ENCODE measurements at places on chromosomes 6 and 20.

- no peak for DNase-seq
Measured at GRCh38 chr20:38650010-38650409, 48.4 kb downstream of the ARHGAP40 start.

GRCh38 chr6:26056583-26057350, 30.5 kb upstream of the HFE start:
- DNase-seq, result peak; percentile 12

- no peak for DNase-seq
Measured at GRCh38 chr6:125142618-125143017, 11.0 kb upstream of the TPD52L1 start.

- no peak for DNase-seq
Measured at GRCh38 chr6:12096342-12096741, 84.2 kb downstream of the HIVEP1 start.

- no peak for DNase-seq
Measured at GRCh38 chr20:41395667-41396664, 29.3 kb upstream of the EMILIN3 start.

DNA sequence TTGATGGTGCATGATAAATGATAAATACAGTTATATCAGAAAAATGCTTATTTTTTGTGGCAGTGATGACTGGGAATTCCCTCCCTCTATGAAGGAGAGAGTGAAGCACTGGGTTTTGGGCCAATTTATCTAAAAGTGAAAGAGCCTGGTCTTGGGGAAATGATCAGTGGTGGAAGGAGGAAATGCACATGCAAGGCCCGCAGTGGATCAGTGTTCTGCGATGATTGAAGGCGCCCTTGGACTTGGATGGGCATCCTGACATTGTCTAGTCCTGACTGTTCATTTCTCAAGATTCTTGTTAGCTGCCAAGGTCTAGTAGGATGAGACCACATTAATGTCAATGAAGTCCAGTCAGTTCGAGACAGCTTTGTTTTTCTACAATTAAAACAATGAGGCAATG, 272.0 kb upstream of the SLC35B3 start:
- DNase-seq, result no peak

DNA sequence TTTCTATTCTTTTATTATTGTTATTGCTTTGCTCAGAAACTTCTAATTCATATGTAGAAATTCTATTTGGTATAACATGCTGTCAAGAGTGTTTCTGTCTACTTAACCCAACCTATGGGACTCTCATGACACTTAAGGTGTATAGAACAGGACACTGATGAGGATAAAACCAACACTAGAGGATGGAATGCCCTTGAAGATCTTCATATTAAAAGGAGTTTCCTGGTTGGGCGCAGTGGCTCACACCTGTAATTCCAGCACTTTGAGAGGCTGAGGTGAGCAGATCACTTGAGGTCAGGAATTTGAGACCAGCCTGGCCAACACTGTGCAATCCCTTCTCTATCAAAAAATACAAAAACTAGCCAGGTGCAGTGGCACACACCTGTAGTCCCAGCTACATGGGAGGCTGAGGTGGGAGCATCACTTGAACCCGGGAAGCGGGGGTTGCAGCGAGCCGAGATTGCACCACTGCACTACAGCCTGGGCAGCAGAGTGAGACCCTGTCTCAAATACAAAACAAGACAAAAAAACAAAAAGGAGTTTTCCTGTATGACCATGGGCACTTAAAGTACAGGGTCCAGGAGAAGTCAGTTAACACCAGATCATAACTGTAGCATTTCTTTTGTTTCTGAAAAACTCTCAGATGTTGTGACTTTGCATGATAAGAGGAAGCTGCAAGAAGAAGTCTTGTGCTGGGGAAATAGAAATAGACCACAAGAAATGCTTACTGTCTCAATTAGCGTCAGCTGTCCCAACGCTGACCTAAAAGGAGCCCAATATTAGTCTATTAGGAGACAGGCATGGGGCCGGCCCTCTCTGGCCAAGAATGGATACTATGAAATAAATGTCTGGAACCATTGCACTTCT, 38.9 kb upstream of the CD2AP start:
- DNase-seq, result no peak

DNA sequence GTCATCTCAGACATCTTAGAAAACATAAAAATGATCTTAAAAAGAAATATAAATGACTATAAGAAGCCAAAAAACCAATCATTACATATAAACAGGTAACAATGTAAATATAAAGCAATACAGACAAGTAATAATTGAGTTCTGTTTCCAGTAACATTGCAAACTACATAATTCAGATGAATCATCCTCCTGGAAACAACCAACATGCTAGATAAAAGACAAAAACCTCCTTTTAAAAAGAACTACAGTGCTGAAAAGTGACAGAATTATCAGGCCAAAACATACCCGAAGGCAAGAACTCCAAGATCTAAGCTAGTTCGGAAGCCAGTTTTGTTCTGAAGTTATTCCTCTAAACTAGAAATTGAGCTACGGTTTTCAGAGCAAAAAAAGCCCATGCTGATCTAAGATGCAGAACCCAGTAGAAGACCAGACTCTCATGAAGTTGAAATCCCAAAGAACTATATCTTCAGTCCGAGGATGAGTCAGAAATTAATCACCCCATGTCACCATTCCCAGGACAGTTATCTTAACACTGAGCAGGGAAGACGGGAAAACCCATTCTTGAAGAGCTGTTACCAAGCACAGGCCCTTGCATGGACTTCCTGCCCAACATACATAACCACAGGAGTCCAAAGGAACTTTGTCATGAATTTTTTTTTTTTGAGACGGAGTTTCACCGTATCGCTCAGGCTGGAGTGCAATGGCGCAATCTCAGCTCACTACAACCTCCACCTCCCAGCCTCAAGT, 9.8 kb downstream of the PGM3 start:
- DNase-seq, result no peak

DNA sequence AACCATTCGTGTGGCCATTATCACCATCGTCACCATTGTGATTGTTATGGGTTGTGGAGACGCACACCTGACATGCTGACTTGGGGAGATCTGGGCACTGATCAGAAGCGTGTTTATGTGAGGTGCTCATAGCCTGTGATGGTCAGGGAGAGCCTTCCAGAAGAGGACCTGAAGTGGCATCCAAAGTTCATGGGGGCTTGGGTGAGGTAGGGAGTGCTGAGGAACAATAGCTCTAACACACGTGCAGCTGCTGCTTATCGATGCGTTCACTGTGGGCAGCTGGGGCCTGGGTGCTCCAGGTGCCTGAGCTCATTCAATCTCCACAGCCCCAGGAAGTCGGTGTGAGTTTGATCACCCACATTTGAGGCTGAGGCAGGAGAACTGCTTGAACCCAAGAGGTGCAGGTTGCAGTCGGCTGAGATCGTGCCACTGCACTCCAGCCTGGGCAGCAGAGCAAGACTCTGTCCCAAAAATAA, 227.3 kb downstream of the PREX1 start:
- DNase-seq, result no peak

DNA sequence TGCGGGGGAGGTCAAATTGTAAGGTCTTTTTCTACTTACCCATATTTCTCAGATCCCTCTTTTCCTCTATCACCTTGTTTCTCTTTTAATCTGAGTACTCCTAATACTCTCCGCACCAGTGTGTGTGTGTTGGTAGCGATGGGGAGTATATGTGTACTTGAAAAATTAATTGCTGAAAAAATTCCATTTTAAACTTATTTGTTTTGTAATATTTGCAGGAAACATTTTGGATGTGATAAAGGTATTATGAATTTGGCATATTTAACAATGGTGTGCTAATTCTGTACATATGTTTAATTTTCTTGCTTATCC, 48.1 kb upstream of the MLIP start:
- DNase-seq, result no peak

- DNase-seq, result no peak
Measured at GRCh38 chr6:154209555-154209954, 147.0 kb downstream of the IPCEF1 start.

- DNase-seq, result no peak
Measured at GRCh38 chr20:63895202-63895951, 451 bp downstream of the DNAJC5 start.

All from hypothalamus (tissue), 51 donors.